ENCODE measurements at places on chromosomes 2 and 18.
A peak's percentile ranks its signal among the peaks of the same experiment; 100 is the strongest.

DNA sequence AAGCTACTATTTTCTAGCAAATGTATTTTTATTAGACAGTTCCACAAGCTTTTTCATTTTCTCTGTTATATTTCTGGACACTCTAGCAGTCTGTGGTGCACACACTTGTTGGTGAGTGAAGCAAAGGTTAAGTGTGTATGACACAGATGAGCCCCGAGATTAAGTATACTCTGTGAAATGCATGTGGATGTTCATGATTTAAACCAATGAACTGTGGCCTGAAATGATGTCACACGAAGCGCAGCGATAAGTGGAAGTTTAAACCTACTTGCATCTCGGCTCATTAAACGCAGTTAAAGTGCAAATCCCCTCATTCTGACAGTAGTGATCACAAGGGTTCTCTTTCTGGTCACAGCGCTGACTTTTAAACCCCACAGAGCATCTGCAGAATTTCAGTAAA, 1488.8 kb upstream of the NXPH2 start:
- no peak for DNase-seq

- DNase-seq = no peak
Observed at GRCh38 chr2:203873461-203873860, 5.9 kb downstream of the CTLA4 start.

- DNase-seq = no peak
Observed at GRCh38 chr2:127173057-127173456, 47.0 kb downstream of the CYP27C1 start.

- no peak for DNase-seq
Observed at GRCh38 chr2:10995366-10995970, 83.7 kb downstream of the KCNF1 start.

GRCh38 chr2:182015334-182016109, 29.9 kb downstream of the PPP1R1C start:
- DNase-seq = no peak

DNA sequence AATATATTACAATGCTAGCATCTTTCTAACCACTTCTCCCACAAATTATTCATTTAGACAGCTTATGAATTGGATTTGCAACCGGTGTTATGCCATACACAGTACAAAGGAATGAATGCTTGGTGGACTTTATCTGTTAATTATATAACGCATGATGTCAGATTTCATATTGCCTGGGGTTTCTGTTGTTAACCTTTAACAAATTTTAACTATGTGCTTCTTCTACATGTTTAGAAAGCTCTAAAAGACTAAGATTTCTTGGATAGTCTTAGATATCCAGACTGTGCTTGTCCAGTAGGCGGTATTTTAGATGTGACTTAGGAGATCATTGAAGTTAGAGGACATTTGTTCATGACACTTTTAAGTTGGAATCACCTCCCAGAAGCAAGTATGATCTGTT, 976.3 kb downstream of the TMEM182 start:
- no peak for DNase-seq

GRCh38 chr18:37395631-37396030, 170.0 kb downstream of the CELF4 start:
- DNase-seq = no peak

- DNase-seq = peak; percentile 21
Observed at GRCh38 chr2:219495531-219496122, 3.1 kb upstream of the GMPPA start.

GRCh38 chr2:1626271-1626681, 118.0 kb downstream of the PXDN start:
- no peak for DNase-seq

DNA sequence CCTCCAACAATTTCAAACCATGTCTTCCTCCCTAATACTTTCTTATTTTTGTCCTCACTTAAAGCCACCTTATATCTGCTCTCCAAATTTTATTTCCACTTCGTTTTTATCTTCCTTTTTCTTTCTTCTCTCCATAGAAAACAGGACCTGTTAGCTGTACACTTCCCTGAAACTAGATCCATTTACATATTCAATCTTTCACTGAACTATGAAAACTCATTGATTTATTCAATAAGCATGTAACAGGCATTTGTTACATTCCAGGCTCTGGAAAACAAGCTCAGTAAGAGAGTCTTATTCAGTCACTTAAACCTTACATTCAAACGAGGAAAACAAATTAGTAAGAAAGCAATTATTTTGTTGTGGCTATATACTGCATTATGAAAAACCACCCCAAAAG, 1225.3 kb downstream of the SUCLG1 start:
- DNase-seq = no peak

DNA sequence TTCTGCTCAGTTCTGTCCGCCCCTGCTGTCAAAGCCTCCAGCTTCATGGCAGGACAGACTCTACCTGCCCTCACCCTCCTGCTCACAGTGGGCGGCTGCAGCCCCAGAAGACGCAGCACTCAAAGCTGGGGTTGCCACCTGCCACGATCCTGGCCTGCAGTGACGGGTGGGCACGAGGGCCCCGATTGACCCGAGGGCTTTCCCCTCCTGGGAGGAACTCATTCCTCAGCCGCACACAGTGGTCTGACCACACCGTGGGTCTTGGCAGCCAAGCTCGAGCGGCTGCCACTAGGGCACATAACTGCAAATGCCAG, 47.1 kb downstream of the HS6ST1 start:
- DNase-seq = no peak

DNA sequence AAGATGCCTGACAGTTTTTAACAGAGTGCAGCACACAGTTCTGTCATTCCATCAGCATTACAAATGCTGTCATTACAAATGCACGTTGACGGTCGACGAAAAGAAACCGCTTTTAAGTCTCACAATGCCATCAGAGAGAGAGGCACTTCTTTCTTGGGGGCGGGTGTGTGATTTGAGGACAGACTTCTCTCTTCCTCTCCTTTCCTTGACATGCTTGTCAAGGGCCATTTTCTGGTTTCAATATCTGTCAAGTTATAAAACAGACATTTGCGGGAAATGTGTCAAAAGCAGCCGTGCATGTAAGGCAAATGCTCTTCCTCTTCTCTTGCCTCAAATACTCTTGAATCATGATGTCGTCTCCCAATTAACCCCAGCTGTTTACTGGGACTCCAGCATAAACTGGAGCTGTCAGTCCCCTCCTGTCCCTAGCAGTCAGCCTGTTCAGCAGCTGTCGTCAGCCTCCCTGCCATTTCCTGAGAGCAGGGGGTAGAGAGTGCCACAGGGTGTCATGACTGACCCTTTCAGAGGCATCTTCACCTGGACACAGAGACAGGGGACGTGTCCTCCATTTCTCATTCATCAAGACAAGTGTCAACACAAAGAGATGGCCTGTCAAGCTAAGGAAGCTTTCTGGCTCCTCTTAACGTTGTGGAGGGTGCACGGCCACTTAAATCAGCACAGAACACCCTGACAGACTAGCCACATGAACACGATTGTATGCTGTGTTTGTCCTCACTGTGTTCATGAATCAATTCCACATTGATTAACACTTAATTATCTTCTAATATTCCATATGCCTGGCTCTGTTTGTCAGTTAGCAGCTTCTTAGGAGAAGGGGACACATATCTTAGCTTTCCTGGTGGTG, 305.4 kb upstream of the RAB6C start:
- no peak for DNase-seq

- DNase-seq = no peak
Observed at GRCh38 chr2:173086518-173087213, 11.0 kb downstream of the MAP3K20 start.

- DNase-seq = no peak
Observed at GRCh38 chr2:23550553-23550952, 165.6 kb downstream of the KLHL29 start.

DNA sequence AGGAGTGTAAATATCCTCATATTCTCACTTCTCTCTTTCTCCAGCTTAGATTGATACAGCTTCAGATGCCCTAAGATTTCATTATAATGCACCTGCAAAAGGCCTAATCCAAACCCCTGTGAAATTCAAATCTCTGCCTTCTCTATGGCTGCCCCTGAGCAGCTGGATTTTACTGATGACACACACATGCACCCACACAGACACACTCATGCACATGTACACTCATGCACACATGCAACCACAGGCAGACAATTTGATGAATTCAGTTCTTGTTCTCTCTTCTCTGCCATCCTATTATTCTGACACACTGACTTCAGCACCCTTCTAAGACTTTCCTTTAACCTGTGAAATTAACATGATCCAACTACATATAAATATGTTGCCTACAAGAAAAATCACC, 563.2 kb downstream of the RNF144A start:
- DNase-seq = no peak

- no peak for DNase-seq
Observed at GRCh38 chr2:237752761-237753165, 45.8 kb upstream of the RBM44 start.

DNA sequence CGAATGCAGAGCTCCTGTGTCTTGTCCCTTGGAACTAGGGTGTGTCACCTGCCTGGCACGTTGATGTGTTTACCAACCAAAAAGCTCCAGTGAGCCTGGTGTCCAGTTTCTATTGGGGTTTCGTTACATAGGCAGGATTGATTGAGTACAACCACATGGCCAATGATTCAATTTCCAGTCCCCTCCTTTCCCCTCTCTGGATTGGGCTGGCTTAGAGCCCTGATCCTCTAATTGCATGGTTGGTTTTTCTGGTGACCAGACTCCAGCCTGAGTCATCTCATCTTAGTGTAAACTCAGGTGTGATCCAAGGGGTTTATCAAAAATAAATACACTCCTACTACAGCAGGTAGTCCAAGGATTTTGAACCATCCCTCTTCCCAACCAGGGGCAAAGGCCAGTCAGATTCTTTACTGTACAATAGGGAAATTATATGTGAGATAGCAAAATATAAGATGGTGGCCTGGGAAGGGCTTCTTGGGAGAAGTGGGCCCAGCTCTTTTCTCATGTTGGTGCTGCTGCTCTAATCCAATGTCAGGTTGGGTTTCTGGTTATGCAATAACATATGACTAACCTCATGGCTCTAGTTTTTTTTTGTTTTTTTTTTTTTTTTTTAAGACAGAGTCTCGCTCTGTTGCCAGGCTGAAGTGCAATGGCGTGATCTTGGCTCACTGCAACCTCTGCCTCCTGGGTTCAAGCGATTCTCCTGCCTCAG, 64.7 kb upstream of the MGAT5 start:
- DNase-seq = no peak

DNA sequence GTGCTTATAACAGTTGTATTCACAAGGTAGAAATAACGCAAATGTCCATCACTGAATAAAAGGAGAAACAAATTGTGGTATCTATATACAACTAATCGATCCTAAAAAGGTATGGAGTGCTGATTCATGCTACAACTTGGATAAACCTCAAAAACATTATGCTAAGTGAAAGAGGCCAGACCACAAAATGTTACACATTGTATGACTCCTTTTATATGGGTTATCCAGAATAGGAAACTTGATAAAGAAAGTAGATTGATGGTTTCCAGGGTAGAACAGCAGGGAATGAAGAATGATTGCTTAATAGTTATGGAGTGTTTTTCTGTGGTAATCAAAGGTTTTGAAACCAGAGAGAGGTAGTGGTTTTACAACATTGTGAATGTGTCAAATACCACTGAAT, 432.2 kb upstream of the TRIB2 start:
- DNase-seq = no peak

DNA sequence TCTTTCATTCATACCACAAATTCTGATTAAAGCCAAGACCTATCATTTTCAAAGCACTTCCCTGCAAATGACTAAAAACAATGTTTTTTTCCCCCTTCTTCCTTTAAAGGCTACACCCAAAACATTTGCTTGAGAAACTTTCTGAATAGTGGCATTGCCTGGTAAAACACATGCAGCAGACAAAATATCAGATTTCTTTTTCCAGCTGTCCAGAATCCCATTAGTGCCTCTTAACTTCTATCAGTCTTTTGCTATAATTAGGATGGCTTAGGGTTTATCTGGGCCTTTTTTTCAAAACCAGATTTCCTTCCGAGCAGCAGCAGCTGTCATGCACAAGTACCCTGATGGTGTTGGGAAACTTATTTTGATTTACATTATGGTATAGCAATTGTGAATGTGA, 50.6 kb downstream of the ALPK2 start:
- DNase-seq = no peak

- no peak for DNase-seq
Observed at GRCh38 chr18:63788447-63789096, 13.4 kb downstream of the SERPINB7 start.
